ENCODE measurements at places on chromosomes 7 and 10. TPM values are rescaled to one million over a fixed set of nuclear protein-coding genes. Genes with fewer than 3 reads are reported as not detected.

Gene DPCD
- 35.3 TPM for total RNA-seq

Gene C10orf71
- not detected for total RNA-seq

Gene TMEM229A
- total RNA-seq: not detected

Gene SLC26A3
- total RNA-seq: not detected

Gene NUP42
- total RNA-seq: 23.3 TPM

Gene MYH16
- total RNA-seq: 0.51 TPM

Gene PDE1C
- 3.7 TPM for total RNA-seq

Gene FAM131B
- 0.50 TPM for total RNA-seq

Gene HOXA3
- total RNA-seq: 8.1 TPM

Gene CUZD1
- 1.8 TPM for total RNA-seq

Gene OR6V1
- total RNA-seq: not detected

Gene NPFFR1
- not detected for total RNA-seq

Gene TRIP6
- 57.6 TPM for total RNA-seq

Gene TMEM26
- 0.08 TPM for total RNA-seq

Gene AHCYL2
- total RNA-seq: 5.2 TPM

Gene CD36
- 0.06 TPM for total RNA-seq

Gene HTR7
- 0.07 TPM for total RNA-seq

Gene ADARB2
- total RNA-seq: not detected

Gene NODAL
- not detected for total RNA-seq

Gene OR2A42
- total RNA-seq: not detected

Gene TMEM243
- 16.5 TPM for total RNA-seq

Gene RTKN2
- 0.58 TPM for total RNA-seq
